ENCODE measurements at places on chromosomes 7 and 10.

DNA sequence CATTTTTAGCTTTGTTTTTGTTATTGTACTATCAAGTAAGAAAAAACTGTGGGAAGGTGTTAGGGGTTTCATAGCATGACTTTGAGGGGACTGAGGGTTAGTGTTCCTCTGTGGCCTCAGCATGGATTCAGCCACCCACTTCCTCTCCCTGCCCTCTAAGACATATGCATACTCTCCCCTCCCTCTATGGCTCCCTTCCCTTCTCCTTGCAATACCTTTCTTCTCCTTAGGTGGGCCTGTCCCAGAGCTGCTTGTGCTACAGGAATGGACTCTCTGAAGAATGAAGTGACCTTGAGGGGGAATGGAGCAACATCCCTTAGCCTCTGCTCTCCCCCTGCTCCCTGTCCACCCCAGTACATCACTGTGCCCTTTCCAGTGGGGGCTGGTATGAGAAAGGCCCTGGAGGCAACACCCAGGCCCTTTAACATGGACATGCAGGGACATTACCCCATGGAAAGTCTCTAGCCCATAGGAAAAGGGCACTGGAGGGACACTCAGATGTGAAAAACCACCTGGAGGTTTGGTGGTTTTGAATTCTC, 22.4 kb downstream of the CDH23 start:
- DNase-seq: no peak

DNA sequence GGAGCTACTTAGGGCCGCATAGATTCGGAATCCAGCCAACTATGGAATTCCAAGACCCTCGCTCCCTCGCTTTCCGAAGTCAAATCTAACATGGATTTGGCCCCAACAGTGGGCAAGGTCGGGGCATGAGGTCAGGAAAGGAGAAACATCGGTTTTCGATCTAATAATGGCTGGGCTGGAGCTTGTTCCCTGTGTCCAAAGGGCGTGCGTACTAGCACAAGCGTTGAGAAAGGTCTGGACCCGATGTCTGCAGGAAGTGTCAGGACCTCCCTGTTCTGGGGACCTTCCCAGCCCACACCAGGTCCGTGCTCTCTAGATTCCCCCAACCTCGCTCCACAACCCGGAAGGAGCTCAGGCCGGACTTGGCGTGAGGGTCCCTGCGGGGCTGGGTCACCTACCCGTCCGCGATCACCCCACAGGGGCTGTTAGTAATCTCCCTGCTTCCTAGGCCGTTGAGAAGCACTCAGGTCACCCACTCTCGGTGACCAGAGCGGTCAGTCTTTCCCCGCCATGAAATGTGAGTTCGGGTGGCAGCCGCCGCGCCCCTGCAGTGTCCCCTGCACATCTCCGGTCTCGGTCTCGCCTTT, 4.8 kb downstream of the FEZF1 start:
- DNase-seq: no peak

DNA sequence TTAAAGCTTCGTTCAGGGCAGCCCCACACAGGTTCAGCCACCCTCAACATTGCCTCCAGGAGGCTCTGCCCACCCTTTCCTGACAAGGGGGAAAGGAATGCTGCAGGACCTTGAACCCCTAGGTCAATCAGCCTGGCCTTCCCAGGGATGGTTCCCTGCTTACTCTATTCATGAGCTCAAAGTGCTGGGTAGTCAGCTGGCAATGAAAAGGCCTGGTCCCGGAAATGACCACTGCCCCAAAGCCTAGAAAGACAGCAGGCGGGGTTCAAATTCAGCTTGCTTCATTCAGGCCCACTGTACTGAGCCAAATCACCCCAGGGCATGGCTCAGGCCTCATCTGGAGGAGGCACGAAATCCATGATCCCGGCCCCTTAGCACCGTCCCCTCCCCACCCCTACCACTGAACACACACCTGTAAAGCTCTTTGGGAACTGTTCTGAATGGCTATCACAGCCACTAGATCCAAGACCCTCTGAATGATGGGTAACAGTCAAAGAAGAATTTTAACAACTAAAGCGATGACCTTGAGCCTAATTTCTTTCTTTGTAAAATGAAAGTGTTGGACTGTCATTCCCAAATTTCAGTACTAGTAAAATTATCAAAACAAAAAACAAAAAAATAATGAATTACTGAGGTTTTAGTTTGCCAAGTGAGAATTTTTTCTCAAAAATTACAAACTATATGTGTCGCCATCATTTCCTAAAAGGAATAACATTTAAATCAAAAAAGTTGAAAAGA, 1.0 kb downstream of the URGCP start:
- DNase-seq: no peak

- no peak for DNase-seq
Measured at GRCh38 chr10:83691791-83692596, 447.3 kb upstream of the GHITM start.
